ENCODE measurements at places on chromosomes 13 and 19.

GRCh38 chr19:35514282-35514809 is 897 bp upstream of the DMKN start:
- no peak for DNase-seq

DNA sequence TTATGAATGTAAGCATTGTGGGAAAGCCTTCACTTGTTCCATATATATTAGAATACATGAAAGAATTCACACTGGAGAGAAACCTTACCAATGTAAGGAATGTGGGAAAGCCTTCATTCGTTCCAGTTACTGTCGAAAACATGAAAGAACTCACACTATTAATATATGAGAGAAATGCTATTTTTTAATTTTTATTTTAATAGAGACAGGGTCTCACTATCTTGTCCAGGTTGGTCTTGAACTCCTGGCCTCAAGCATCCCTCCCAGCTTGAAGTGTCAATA is 7.0 kb upstream of the ZNF440 start:
- DNase-seq = no peak

- DNase-seq = no peak
These were observed 8.6 kb downstream of the ZFP82 start for GRCh38 chr19:36409841-36410240.

- DNase-seq = peak; percentile 76
These were observed 27.7 kb downstream of the GADD45B start for GRCh38 chr19:2503521-2504109.

- DNase-seq = no peak
These were observed 323.0 kb downstream of the GPC5 start for GRCh38 chr13:91721413-91721812.

DNA sequence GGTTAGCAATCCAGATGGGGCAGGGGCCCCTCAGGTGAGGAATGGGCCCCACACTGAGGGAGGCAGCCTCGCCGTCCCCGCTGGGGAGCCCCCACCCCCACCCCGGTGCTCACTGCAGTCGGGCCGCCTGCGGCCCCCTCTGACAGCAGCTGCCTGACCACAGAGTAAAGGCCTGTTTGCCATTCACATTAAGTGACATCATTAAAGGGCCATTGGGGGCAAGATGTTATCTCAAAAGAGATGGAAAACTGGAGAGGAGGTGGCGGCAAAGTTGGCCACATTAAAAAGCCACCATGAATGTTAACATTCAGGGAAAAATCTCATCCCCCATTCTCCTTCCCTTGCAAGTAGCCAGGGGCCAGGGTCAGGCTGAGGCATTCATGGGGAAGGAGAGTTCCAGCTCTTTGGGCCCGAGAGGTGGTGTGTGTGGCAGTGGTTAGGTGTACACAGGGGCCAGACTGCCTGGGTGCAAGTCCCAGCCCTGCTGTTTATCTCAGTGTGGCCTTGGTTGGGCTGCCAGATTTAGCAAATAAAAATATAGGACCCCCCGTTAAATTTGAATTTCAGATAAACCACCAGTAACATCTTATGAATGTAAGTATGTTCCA is 20.9 kb downstream of the VSTM2B start:
- no peak for DNase-seq

GRCh38 chr19:2043251-2043641 is 7.8 kb downstream of the MKNK2 start:
- no peak for DNase-seq

GRCh38 chr19:10390652-10391286 is 10.4 kb upstream of the TYK2 start:
- DNase-seq = peak; percentile 65

DNA sequence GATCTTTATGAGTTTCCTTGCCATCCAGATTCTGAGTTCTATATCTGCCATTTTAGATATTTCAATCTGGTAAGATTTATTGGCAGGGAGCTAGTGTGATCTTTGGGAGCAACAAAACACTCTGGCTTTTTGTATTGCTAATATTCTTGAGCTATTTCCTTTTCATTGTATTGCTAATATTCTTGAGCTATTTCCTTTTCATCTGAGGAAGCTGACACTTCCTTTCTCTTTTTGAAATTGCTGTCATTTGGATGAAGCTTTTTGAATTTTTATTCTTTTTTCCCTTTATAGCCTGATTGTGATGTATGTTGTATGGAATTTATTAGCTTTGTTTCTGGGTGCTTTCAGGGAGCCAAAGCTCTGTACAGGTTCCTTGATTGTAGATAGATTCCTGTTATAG is 873.5 kb upstream of the ATXN8OS start:
- DNase-seq = no peak

- DNase-seq = no peak
These were observed 37.8 kb upstream of the ZNF507 start for GRCh38 chr19:32307591-32307990.

GRCh38 chr19:7130043-7130442 is 60.5 kb downstream of the ZNF557 start:
- DNase-seq = no peak

DNA sequence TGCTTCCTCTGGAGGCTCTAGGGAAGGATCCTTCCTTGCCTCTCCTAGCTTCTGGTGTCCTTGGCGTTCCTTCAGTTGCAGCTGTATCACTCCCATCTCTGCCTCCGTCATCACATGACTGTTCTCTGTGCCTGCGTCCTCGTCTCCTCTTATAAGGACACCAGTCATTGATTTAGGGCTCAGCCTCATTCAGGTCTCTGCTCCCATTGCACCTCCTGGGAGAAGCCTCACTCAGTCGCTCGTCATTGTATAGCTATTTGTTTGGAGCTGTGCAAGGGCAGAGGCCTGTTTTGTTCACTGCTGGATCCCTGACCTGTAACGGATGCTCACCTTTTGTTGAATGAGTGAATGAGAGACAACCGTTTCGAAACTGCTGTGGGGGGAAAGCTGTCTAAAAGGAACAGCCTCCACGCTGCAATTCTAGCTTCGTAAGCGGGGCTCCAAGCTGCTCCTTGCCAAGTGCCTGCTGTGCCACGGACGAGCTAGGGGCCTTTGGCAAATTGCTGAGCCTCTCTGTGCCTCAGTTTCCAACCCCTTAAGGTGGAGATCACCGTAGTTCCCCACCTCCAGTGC is 17.2 kb downstream of the BRSK1 start:
- DNase-seq = no peak

GRCh38 chr19:5352229-5352763 is 11.7 kb upstream of the PTPRS start:
- no peak for DNase-seq

GRCh38 chr19:50820549-50821247 is 2.9 kb downstream of the KLK1 start:
- no peak for DNase-seq

DNA sequence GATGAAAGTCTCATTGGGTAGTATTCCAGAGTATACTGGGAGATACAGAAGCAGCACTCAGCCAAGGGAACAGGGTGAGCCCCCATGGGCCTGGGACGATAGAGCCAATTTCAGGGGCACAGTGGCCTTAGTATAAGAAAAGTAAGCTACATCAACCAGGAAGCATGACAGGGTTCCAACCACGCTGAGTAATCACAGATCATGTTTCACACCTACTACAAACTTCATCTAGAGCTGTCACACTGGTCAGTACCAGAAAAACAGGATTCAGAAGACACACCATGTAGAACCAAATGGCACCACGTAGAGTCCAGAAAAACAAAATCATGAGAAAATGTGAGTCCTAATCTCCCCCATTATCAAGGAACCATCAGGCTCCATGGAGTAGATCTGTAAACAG is 1292.4 kb upstream of the MIR17HG start:
- DNase-seq = no peak

DNA sequence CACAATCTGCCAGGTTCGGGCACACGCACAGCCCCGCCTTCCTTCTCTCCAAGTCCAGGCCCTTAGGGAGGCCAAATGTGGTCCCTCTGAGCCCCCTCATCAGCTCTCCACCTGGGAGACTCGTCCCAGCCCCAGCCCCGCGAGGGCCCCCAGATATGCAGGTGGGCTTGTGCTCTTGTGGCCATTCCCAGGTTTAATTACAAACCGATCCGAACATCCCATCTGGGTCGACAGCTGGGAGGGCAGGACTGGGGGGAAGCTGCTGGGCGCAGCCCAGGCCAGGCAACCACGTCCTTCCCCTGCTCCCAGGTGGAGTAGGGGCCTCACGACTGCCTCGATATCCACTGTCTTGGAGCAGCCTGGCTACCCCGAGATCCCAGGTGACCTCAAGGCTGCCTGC is 7.5 kb upstream of the C2CD4C start:
- DNase-seq = no peak

DNA sequence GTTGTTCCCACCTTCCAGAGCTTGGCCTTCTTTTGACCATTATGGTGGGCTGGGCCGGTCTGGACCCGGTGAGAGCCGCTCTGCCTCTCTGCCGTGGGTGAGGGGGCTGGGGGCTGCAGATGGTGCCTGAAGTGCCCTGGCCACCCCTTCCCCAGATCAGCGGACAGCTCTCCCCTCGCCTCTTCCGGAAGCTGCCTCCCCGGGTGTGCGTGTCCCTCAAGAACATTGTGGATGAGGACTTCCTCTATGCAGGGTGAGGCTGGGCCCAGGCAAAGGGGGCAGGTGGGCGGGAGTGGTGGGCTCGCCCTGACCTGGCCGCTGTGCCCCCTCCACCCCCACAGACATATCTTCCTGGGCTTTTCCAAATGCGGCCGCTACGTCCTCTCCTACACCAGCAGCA is 1.9 kb downstream of the DCAF15 start:
- no peak for DNase-seq

DNA sequence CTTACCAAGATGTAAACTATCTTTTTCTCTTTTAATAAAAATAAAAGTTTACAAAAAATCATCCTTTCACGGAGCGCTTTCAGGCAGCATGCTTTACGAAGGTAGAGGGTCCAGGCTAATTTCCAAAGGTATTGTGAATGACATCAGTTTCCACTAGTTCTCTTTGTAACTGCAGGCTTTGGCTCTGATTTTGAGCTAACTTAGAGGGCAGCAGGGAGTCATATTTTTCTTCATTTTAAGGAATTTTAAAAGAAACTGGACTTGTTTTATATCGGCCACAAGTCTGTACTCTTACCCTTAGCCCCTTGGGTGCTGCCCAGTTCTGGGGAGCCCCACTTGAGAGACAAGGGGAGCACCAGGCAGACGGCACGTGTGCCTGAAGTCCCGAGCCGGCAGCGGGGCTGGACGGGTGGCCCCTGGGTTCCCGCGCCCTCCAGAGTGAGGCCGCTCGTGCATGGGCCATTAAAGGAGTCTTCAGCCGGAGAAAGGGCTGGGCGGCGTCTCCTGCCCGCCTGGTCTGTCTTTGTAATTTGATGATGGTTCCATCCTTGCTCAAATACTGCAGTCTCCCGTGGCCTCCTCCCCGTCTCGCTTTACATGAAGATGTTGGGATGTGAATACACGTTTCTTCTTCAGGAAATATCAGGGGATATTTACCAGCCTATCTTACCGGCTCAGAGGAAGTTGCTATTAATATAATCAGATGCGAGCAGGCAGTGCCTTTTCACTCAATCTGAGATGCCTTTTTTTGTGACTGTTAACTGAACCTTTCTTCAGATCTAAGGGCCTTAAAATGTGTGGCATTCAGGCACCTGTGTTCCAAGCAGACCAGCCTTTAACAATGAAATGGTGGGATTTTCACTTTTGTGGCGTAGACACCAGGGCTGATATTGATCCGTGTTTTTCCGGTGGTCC is 67.4 kb downstream of the GGACT start:
- no peak for DNase-seq

DNA sequence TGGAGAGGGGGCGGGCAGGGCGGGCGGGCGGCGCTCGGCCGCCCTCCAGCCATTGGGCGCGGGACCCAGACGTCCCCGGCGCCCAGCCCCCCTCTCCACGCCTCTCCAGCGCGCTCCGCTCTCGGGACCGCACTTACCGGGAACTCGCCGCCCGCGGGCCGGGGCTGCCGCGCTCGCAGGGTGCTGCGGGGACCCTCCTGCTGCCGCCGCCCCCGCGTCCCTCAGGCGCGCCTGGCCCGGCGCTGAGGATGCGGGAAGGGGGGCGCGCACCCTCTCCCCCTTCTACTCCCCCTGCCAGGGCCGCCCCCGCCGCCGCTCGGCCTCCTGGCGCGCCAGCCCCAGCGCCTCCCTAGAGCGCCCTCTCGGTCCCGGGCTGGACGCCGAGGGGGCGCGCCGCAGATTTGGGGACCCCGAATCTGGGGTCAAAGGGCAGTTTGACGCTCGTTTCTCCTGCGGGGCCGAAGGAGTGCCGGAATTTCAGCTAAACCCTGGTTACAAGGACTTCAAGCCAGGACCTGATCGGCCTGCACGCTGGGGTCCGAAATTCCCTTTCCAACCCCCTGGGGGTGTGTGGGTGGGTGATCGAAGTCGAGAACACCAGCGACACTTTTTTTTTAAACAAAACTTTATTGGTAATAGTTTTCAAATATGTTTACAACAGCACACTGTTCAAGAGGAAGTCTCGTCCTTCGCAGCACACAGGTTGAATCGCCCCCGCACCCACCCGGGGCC is 696 bp upstream of the SAMD1 start:
- DNase-seq = no peak

DNA sequence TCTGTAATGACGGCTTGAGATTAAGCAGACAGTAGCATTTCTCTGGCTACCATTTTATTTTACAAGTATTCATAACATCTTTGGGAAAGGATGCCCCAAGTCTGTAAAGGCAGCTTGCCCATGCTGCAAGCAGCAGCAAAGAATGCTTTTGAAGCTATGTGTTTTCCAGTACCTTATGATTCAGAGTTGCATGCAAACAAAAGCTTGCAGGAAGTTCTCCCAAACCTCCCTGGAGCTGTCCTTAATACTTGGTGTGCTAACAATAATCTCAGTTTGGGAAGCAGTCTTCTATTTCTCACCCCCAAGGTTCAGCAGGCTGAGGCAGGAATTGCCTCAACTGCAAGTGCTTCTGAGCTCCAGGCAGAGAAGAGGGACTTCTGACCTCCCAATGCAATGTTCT is 60.8 kb downstream of the CCNA1 start:
- DNase-seq = no peak

DNA sequence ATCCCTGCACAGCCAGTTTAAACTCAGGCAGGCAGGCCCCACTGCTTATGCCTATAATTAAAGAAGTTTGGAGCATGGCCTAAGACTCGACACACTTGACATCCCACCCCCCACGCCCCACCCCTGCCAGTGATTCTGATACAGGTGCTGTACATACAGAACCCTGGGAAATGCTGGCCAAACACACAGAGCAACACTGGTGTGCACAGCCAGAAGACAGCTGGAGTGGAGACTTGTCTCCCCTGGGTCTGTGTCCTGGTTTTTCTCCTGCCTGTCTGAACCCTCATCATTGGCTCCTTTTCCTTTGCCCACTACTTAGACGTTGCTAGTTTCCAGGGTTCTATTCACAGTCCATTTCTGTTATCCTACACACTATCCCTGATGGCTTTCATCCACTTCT is 76.8 kb downstream of the DLEU7 start:
- DNase-seq = no peak

GRCh38 chr19:23203841-23204344 is 46.3 kb downstream of the ZNF724 start:
- DNase-seq = no peak

DNA sequence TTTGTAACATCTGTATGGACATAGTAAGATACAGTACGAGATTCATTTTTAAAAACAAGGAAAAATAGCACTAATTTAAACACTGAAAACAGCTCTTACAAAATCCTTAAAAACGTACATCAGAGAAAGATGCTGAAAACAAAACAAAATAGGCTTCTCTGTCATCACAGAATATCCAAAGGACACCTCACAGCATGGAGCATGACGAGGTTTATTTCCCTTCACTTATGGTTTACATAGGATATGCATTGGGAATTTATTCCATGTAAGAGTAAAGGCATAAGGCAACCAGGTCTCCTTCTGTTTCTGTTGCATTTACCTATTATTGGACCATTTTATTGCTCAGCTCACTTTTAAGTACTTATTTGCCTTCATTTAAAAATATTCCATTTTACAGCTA is 3.0 kb downstream of the KCTD12 start:
- no peak for DNase-seq
